ENCODE measurements at places on chromosomes 11 and 22. TPM values are rescaled to one million over a fixed set of nuclear protein-coding genes. Genes with fewer than 3 reads are reported as not detected.

The ANGPTL5 gene
- not detected for total RNA-seq

The SLC35E4 gene
- 7.3 TPM for total RNA-seq

The ANO1 gene
- total RNA-seq, result 1.1 TPM

The CARNS1 gene
- 0.18 TPM for total RNA-seq

The RASSF7 gene
- 30.5 TPM for total RNA-seq

The FOLR2 gene
- total RNA-seq, result not detected

The TTC38 gene
- 14.7 TPM for total RNA-seq

The RASGRP2 gene
- 1.1 TPM for total RNA-seq

The OR6A2 gene
- total RNA-seq, result not detected

The LRRN4CL gene
- total RNA-seq, result not detected

The SYT9 gene
- 0.13 TPM for total RNA-seq

The CNIH2 gene
- total RNA-seq, result 1.1 TPM

The OR5B21 gene
- total RNA-seq, result not detected

The OR10D3 gene
- total RNA-seq, result not detected

The OR56A1 gene
- total RNA-seq, result not detected

The KRTAP5-10 gene
- total RNA-seq, result not detected

The UPK3A gene
- not detected for total RNA-seq

The PHETA2 gene
- not detected for total RNA-seq

The OR11H1 gene
- not detected for total RNA-seq

The IGF2 gene
- total RNA-seq, result 2.3 TPM

The DYNC2H1 gene
- 8.3 TPM for total RNA-seq

The APLNR gene
- 0.12 TPM for total RNA-seq

The CCDC188 gene
- not detected for total RNA-seq

The GPR83 gene
- total RNA-seq, result 0.07 TPM

The AP1B1 gene
- 29.6 TPM for total RNA-seq

The ALG8 gene
- 68.5 TPM for total RNA-seq

The RAB39A gene
- total RNA-seq, result 0.83 TPM

The CNTF gene
- total RNA-seq, result 1.3 TPM

The MYO7A gene
- 1.2 TPM for total RNA-seq

The IRAG1 gene
- 0.05 TPM for total RNA-seq

The GPHA2 gene
- not detected for total RNA-seq

The TIMM8B gene
- total RNA-seq, result 69.6 TPM

The OR56A3 gene
- total RNA-seq, result not detected

The GAL3ST1 gene
- total RNA-seq, result 9.7 TPM

The MTMR2 gene
- total RNA-seq, result 20.1 TPM

The APOBEC3A gene
- total RNA-seq, result not detected

The BDNF gene
- total RNA-seq, result 9.3 TPM

The NEFH gene
- total RNA-seq, result 0.05 TPM

The PGM2L1 gene
- total RNA-seq, result 18.2 TPM

The MUC5AC gene
- total RNA-seq, result 5.4 TPM

The ABCC8 gene
- 2.7 TPM for total RNA-seq

The SIDT2 gene
- total RNA-seq, result 6.2 TPM

The PLAAT4 gene
- total RNA-seq, result 0.91 TPM

The CARD18 gene
- not detected for total RNA-seq

The KDM4E gene
- total RNA-seq, result not detected

The OR6T1 gene
- total RNA-seq, result not detected

The IL18 gene
- 98.4 TPM for total RNA-seq

The BAIAP2L2 gene
- 4.3 TPM for total RNA-seq
